ENCODE measurements at places on chromosomes 13 and 19.

GRCh38 chr13:98485561-98485960 is 91.3 kb downstream of the STK24 start:
- no peak for DNase-seq

DNA sequence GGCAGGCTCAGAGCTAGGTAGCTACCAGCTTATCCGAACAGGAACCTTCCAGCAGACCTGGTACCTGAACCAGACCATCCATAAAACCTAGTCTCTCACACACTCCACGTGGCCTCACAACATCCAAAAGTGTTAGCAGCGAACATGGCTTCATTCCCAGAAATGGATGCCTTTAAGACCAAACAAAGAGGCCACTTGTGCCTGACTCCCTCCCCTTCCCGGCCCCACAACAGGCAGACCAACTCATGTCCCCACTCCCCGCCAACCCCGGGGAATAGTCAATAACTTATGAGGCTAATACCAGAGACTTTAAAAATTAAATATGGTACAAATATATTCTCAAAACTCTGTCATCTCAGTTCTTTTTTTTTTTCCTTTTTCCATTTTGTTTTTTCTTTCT is 46.2 kb downstream of the ZNF557 start:
- no peak for DNase-seq

DNA sequence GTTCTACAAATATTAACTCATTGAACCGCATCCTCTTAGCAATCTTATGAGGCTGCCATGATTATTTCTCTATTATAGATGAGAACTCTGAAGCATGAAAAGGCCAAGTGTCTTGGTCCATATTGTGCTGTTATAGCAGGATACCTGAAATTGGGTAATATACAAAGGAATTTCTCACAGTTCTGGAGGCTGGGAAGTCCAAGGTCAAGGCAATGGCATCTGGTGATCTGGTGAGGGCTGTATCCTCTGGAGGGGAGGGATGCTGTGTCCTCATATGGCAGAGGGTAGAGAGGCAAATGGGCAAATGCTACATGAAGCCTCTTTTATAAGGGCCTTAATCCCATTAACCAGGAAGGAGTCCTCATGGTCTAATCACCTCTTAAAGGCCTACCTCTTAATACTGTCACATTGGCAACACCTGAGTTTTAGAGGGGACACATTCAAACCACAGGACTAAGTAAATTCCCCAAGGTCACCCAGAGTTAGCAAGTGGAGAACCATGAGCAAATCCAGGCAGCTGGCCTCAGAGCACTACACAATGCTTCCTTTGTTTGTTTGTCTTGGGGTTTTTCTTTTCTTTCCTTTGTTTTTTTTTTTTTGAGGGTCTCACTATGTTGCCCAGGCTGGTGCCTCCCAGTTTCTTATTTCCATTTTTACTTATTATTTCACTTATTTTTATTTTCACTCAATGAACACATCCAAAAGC is 55.9 kb upstream of the LATS2 start:
- no peak for DNase-seq

- DNase-seq: peak; percentile 9
These were observed 74.0 kb upstream of the DOCK9 start for GRCh38 chr13:99051768-99052455.

DNA sequence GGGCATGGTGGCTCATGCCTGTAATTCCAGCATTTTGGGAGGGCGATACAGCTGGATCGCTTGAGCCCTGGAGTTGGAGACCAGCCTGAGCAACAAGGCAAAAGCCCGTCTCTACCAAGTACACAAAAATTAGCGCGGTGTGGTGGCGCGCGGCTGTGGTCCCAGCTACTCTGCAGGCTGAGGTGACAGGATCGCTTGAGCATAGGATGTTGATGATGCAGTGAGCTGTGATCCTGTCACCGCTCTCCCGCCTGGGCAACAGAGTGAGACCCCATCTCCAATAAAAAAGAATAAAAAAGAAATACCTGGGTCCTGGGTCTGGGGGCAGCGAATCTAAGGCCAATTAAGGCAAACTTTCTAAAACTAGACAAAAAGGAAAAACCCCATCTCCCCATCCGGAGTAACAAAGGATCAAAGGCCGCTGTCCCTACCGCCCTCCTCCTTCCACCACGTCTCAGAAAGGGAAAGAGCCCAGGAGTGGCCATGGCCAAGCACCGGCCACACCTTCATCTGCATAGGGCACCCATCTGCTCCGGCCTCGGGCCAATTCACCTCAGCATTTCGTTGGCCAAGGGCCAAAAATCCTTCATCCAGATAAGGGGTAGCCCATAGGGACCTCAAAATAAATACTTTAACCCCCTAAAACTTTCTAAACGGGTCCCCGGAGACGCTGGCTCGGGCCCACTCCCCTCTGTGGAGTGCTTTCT is 851 bp downstream of the ZNF320 start:
- DNase-seq: peak; percentile 9

GRCh38 chr19:2394054-2394441 is 33.3 kb downstream of the TIMM13 start:
- DNase-seq: no peak

DNA sequence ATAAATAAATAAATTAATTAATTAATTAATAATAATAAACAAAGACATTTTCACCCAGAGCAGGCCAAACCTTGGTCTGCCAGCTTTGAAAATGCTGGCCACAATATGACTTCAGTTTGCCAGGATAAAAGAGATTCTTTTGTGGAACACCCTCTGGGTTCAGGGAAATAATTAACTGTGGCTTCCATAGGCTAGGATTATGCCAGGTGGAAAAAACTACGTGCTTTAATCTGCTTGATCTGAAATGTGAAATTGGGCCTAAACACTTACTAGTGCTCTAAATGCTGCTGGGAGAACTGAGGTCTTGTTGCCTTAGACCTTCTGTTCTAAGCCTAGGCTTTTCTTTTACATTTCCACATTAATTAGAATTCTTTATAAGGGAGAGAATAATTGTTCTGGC is 650.0 kb downstream of the DIAPH3 start:
- no peak for DNase-seq

DNA sequence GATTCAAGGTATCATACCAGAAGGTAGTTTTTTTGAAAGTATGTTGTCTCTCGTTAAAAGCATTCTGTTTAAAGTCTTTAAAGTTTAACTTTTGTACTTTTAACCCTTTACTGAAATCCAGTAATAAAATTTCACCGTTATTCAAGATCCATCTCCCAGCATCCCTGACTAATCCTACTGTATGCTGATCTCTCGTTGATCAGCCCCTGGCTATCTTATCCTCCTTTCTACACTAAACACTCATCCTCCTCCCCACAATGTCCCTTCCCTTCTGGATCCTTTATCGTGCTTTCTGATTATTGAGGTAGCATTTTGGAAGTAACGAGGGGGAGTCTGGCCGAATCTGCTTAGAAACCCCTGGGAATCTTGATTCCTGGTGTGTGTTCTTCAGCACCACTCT is 1.3 kb downstream of the TPP2 start:
- DNase-seq: no peak

GRCh38 chr13:76939215-76939614 is 9.1 kb upstream of the ACOD1 start:
- DNase-seq: no peak

- DNase-seq: no peak
These were observed 20.5 kb upstream of the NEK3 start for GRCh38 chr13:52179925-52180324.

DNA sequence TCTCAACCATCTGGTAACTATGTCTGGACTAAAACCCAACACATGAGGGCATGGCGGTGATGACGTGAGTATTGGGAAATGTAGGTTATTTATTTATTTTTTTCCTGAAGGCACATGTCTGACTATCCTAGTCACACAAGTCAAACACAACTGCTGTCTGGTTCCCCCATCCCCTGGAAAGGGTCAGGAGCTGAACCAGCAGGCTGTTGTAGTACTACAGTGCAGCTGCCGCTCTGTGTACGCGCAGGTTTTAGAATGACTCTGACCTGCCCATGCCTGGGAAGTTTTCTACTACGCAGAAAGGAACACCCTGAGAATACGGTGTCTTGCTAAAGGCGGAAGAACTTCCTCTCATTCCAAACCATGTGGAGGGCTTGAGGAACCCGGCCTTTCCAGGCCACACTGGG is 1.2 kb downstream of the SLC7A1 start:
- DNase-seq: peak; percentile 68

- DNase-seq: peak; percentile 55
These were observed 46.7 kb downstream of the NOTCH3 start for GRCh38 chr19:15154002-15154612.

DNA sequence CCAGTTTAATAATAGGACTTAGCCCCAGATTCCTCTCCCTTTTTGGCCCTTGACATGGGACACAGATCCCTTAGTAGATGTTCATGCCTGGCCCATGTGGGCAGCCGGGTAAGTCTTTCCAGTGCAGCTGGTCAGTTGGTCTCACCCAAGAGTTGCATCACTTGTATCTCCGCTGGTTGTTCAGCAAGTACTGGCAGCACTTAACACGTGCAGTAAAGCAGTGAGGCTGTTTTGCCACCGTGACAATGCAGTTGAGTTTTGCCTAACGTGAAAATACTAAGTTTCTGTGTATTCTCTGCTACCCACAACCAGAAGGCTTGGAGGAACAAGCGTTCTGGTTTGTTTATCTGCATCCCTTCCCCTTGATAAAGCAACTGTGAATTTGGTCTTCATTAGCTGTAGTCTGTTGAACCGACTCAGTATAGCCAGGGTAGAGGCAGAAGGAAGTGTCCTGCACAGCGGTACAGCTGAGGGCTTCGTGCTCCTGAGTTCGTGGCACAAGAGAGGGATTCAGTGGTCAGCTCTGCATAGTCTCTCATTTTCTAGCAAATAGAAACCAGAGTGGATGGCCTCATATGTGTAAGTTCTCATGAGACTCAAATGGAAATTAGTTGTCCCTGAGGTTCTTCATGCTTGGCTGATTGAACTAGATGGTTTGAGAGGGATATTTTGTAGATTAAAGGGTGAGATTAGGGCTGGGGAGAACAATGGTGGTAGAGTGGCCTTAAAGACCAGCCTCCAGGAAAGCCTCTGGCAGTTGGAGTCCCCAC is 50.3 kb downstream of the ARHGEF7 start:
- DNase-seq: no peak

GRCh38 chr19:33216198-33216830 is 9.3 kb downstream of the SLC7A10 start:
- DNase-seq: peak; percentile 8

DNA sequence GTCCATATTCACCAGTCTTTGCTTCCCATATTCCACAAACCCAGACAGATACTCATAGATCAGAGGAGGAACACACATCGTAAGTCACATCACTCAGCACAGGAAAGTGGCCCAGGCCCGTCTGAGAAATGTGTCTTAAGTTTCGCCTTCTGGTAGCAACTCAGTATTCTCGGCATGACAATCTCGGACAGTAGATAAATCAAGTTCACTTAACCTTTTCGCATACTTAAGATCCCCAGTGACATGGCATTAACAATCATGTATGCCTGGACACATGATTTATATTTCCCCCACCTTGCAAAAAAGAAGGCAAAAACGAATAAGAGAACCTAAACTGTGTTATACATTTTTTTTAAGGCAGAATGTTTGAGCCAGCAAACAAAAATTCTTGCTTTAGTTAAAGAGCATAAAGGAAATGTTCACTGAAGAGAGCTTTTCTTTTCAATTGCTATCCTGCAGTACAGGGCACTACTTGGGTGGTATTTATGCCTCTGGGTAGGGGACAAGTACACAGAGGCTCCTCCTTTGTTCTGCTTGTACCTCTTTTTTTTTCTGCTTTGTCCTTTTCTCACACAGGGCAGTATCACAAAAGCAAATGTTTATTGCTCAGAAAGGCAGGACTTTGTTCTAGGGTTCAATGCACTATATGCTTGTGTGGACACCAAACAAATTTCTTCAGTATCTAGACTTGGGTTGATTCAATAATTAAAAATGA is 360.6 kb downstream of the TDRD3 start:
- DNase-seq: no peak

- DNase-seq: peak; percentile 60
These were observed 2.5 kb downstream of the ZC3H4 start for GRCh38 chr19:47111006-47111621.

DNA sequence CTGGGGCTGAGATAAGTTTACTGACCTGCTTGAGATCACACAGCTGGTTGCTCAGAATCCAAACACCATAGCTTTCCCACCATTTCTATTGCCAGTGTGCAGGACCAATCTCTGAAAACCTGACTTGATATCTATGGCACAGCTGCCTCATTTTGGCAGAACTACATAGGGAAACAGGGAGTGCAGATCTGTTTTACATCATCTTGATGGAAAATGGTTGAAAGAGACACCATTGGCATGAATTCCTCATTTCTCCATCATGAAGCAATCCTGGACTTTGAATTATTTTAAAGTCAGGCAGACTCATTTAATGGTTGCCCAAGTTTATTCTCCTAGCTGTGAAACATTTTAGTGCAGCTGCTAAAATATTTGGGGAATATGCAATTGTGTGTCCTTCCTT is 1628.2 kb upstream of the SLC10A2 start:
- DNase-seq: no peak

GRCh38 chr19:21149877-21150276 is 8.0 kb downstream of the ZNF431 start:
- DNase-seq: no peak

DNA sequence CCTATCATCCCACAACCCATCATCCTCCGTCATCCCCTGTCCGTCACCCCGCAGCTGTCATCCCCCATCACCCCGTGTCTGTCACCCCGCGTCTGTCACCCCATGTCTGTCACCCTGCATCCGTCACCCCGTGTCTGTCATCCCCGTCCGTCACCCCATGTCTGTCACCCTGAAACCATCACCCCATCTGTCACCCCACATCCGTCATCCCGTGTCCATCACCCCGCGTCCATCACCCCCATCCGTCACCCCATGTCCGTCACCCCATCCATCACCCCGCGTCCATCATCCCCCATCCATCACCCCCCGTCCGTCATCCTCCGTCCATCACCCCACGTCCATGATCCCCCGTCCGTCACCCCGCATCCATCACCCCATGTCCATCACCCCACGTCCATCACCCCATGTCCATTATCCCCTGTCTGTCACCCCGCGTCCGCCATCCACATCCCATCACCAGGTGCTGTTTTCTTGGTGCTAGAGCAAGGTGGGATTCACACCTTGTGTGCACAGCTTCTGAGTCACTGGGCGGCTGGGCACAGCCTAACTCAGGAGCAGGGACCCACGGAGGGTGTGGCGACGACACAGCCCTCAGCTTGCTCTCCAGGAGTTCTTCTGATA is 24.2 kb downstream of the RASA3 start:
- no peak for DNase-seq

- DNase-seq: no peak
These were observed 101.3 kb downstream of the GNG7 start for GRCh38 chr19:2600914-2601870.

DNA sequence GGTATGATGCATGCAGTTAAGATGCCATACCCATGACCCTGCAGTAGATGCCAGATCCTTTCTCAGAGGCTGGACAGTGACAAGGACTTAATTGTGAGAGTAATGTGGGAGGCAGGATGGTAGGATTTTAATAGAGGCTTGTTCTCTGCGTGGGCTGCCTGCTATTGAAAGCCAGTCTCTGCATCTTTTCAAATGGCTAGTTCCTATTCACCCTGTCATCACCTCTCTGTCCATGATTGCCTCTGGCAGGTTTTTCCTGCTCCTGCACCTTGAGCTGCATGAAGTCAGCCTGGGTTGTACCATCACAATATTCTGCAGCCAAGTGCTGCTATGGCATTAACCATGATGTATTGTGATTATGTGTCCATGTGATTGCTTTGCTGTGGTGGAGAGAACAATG is 440.5 kb downstream of the ITGBL1 start:
- DNase-seq: no peak
